ENCODE measurements at places on chromosomes 7 and 10.

DNA sequence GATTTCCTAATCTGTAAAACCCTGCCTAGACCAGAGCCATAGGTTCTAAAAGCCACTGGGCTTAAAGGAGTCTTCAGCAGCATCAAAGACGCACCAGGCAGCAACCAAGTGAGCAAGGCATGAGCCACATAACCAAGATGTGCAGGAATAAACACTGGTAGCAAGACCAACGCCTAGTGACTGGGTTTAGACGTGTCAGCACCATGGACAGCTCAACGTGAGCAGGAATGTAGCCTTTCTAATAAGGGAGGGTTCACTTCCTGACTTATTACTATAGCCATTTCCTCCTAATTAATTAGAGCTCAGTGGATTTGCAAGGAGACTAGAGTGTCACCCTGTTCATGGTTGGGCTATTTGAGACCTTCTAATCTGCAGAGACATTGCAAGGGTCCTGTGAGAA, 223.7 kb downstream of the LHFPL3 start:
- DNase-seq: no peak

DNA sequence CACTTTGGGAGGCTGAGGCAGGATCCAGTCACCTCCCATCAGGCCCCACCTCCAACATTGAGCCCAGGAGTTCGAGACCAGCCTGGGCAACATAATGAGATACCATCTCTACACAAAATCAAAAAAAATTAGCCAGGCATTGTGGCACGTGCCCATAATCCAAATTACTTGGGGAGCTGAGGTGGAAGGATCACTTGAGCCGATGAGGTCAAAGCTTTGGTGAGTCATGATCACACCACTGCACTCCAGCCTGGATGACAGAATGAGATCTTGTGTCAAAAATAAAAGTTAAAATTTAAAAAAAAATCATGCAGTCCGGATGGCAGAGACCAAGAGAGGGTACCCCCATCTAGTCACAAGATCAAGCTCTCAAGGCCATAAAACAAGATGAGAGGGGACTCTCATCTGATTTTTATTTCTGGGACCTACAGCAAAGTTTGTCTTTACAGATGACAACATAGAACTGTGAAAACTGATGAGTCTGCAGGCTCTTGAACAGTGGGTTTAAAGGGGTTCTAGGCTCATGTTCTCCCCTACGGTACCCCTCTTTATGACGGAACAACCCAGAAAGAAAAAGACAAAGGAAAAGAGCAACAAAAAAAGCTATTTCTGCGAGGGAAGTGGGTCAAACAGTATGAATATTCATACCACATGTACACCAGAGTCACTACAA, 28.9 kb upstream of the CREB3L2 start:
- DNase-seq: no peak

GRCh38 chr10:114228156-114228555, 10.9 kb upstream of the VWA2 start:
- no peak for DNase-seq

GRCh38 chr7:79820387-79820786, 314.2 kb upstream of the GNAI1 start:
- no peak for DNase-seq

DNA sequence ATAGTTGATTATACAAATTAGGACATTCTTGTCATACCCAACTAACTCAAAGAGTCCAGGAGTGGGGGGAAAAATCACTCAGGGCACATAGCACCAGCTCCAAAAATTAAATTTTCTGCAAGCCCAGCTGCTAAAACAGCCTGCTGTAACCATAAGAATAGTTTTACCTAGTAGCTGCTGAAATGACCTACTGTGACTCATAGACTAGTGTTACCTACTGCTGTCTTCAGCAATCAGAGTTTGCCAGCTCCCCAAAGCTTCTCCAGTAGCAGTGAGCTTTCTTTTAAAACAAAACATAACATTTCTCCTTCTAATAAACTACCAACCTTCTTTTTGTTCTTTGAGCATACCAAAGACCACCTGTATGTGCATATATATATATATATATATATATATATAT, 4.2 kb upstream of the ARHGAP12 start:
- DNase-seq: no peak

GRCh38 chr7:150432915-150433892, 17.2 kb upstream of the GIMAP8 start:
- DNase-seq: no peak

- DNase-seq: no peak
These were observed 25.5 kb upstream of the ABLIM1 start for GRCh38 chr10:114683593-114683992.

DNA sequence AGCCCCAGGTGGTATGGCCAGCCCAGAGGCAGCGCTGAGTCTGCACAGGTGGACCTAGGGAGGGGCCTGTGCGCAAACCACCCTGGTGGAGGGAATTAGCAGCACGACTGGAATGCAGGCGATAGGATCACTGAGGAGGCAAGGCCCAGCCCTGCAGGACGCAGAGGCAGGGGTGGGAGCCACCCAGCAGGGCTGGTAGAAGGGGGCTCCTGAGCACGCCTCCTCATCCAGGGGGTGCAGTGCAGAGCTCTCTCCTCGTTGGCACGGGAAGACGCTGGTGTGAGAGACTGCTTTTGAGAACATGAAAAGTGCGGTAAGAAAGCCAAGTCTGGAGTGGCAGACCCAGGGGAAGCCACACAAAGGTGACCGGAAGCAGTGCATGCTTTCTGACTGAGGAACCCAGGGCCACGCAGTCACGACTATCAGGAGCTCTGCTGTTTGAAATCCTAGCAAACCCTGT, 6.0 kb downstream of the FXYD4 start:
- no peak for DNase-seq

- no peak for DNase-seq
These were observed at the start of gene CDH23 for GRCh38 chr10:71396711-71397295. TSS of gene CDH23 (plus strand) at chr10:71396920. CDS start at chr10:71439832, 42,912 bp downstream.

DNA sequence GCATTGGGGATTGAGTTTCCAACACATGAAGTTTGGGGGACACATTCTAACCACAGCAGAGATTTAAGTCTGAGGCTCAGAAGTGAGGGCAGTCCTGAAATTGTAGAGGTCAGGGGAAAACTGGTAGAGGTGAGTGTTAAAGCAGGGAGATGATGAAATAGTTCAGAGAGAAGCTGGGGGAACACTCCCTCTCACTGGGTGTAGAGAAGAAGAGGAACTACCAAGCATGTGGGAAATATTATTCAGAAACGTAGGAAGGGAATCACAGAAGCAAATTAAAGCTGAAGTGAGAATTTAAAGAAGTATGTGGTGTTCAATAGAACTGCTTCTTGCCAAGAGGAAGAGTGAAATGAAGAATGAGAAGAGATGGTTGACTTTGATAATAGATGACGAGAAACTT, 121.5 kb upstream of the FAM3C start:
- DNase-seq: no peak

DNA sequence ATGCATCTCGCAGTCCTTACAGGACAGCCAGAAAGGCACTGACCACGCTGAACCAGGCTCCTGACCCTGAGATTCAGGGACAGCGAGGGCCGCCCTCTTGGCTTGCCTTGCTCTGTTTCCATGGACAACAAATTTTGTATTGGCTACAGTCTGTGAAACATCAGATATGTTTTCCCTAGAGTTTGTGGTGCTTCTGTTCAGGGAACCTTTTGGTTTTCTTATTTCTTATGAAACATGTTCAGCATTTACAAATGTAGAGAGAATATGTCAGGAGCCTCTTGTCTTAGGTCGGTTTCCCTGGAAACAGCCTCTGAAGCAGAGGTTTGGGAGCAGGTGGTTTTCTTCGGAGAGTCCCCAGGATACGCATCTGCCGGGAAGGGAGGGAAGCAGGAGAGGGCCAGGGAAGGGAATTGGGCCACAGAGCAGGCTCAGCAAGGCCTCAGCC, 260.1 kb downstream of the CCDC3 start:
- no peak for DNase-seq

DNA sequence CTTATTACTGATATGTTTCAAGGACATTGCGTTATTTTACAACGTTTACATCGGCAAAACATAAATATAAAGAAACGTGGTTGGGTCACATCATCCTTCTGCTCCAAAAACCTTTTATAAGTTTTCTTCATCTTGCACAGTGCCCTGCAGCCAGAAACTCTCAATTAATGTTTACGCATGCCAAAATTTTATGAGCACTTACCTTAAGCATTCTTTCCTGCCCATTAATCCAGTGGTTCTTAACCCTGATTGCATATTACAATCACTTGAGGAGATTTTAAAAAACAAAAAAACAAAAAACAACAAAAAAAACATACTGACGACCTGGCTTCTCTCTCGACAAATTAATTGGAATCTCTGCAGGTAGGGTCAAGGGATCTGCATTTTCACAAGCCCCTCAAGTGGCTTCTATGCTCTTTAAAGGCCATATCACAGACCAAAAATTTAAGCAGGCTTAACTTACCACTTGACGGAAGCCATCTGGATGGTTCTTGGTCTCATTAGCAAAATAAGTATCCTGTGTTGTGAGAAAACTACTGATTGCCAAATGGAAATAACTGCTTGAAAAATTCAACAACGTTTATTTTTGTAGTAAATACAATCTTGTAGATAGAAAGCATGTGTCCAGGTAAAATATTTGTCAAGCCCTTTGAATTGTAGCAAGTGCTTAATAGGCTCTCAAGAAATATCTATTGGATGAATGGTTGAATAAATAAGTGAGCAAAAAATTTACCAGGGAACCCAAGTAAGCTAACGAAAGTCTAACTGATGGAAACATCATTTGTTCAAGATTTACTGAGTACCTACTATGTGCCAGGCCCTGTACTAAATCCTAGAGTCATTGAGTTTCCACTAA, 30.9 kb upstream of the SLC16A12 start:
- no peak for DNase-seq

DNA sequence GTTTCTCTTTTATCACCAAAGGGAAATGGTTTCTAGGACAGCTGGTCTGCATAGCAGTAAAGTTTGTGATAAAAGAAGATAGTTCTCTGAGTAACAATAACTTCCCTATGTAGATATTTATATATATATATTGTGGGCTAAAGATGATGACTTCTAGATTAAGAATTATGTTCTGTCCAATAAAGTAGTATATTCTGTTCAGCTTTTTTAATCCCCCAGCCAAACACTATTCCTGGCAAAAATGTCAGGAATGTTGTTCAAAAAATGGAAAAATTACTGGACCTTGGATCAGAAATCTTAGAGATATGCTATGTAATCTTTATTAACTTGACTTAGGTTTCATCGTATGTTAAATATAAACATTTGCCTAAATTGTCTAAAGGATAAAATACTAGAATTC, 136.3 kb upstream of the GNAI1 start:
- DNase-seq: no peak

GRCh38 chr10:51524041-51524440, 175.4 kb downstream of the CSTF2T start:
- DNase-seq: no peak

DNA sequence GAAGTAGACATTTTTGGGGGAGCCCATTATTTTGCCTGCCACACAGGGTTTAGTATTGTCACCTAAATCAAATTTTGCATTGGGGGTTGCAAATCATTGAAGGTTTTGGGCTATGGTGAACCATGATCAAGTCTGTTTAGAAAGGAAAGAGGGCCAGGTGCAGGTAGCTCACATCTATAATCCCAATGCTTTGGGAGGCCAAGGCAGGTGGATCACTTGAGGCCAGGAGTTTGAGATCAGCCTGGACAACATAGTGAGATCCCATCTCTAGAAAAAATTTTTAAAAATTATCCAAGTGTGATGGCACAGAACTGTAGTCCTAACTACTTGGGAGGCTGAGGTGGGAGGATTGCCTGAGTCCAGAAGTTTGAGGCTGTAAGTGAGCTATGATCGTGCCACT, 31.2 kb downstream of the KAT6B start:
- DNase-seq: no peak

DNA sequence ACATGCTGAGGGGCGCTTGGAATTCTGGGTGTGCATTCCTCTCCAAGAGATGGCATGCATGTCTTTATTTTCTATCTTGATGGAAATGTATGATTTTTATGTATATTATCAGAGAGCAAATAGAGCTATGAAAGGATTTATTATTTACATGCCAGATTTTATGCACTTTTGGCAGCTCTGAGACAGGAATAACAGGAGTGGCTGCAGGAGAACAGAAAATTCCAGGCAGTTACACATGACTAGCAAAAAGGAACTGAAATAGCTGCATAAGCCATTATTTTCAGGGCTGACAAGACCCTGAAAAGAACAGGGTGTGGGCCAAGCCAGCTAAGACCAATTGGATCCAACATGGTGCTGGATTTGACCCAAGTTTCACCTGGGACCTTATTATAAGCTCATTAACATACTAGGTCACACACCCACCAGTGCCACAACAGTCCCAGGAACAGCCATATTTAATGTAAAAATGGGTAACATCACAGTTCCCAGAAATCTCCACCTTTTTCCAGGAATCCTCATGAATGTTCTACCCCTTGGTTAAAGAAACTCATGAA, 43.2 kb upstream of the ACSL5 start:
- no peak for DNase-seq

- DNase-seq: no peak
These were observed 52.9 kb downstream of the AP3M1 start for GRCh38 chr10:74097776-74098175.

- DNase-seq: no peak
These were observed 135.6 kb upstream of the HPS1 start for GRCh38 chr10:98582363-98582762.

DNA sequence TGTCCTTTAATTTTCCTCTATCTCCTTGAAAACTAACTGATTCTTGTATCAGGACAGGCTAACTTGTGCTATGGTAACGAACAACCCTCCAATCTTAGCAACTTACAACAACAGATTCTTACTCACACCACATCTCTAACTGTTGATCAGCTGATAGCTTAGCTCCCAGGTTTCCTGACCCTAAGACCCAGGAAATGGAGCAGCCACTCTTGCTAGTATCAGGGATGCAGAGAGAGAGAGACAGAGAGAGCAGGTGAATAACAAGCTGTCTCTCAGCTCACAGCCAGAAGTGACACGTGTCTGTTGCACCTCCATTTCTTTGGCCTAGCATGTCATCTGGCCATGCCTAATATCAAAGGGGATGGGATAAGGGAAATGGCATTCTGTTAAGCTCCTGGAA, 1289.0 kb upstream of the AUTS2 start:
- no peak for DNase-seq

DNA sequence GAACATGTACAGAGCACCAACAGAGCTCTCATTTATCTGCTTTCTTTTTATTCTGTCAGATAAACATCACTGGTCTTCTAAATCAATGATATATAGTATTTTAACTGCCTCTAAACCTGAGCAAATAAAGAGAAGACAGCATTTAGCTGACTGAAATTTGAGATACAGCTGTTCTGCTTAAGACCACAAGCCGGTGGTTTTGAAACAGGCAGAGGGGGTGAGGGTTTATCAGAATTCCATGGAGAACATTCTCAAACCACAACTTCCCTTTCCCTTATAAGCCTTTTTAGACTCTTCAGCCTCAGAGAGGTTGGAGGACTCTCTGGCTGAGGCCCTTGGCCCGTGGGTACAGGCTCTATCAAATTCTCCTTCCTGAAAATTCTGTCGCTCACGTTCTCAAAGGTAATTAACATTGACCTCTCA, 87.4 kb upstream of the RSU1 start:
- no peak for DNase-seq
